Activated CD4-positive, alpha-beta memory T cell treated with anti-CD3 and anti-CD28 coated beads, Interleukin-2, amount 10 ng/mL, durations not matched to agents 7 days and 5 days (primary cell): ENCODE measurements at places on chromosomes 12 and 14. TPM values are rescaled to one million over a fixed set of nuclear protein-coding genes. Genes with fewer than 3 reads are reported as not detected.

Gene SLC15A5
- not detected for total RNA-seq

Gene VDR
- total RNA-seq, result 65.5 TPM

Gene GLT1D1
- total RNA-seq, result not detected

Gene OLR1
- total RNA-seq, result not detected

Gene GPX2
- not detected for total RNA-seq

Gene AICDA
- not detected for total RNA-seq

Gene GLS2
- 0.33 TPM for total RNA-seq

Gene SLC10A1
- total RNA-seq, result not detected

Gene ZNF839
- 15.3 TPM for total RNA-seq

Gene TSPAN19
- not detected for total RNA-seq

Gene PIWIL1
- total RNA-seq, result not detected

DNA sequence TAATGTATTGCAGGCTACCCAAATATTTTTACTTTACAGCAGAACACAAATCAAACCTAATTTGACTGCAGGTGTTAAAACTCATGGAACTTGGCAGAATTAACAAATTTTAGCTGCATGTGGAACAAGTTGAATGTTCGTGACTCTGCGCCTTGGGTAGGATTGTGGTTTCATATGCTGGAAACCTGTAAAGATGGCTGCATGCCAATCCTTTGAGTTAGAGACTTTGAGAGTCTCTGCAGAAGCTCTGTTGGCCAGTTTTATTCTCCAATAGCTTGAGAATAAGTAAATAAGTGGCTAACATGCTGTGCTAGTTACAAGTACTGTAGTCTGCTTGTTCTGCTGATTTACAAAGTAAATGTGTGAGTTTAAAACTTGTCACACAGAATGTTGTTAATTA lies 77.8 kb downstream of the PDE6H start:
- H3K27ac ChIP-seq, result no peak overlapping the region
- no peaks in the 10 kb centered on the region for H3K36me3 ChIP-seq
- H3K4me1 ChIP-seq, result peaks cover 3% of the 10 kb centered on the region

- no peak overlapping the region for H3K4me3 ChIP-seq
- H3K36me3 ChIP-seq, result peaks cover 4% of the 10 kb centered on the region
- no peak overlapping the region for H3K27ac ChIP-seq
- H3K27me3 ChIP-seq, result no peaks in the 10 kb centered on the region
- H3K4me1 ChIP-seq, result no peaks in the 10 kb centered on the region
- no peak for DNase-seq
These were observed 115.2 kb downstream of the ITPR2 start for GRCh38 chr12:26717757-26718156.

GRCh38 chr14:41607966-41608663 lies 1.4 kb downstream of the LRFN5 start:
- no peak overlapping the region for H3K27ac ChIP-seq
- peaks cover 22% of the 10 kb centered on the region for H3K4me1 ChIP-seq
- H3K4me3 ChIP-seq, result no peak overlapping the region
- peaks cover 80% of the 10 kb centered on the region for H3K27me3 ChIP-seq

- H3K4me3 ChIP-seq, result no peak overlapping the region
- no peaks in the 10 kb centered on the region for H3K27me3 ChIP-seq
- DNase-seq, result no peak
- no peak overlapping the region for H3K27ac ChIP-seq
- no peaks in the 10 kb centered on the region for H3K36me3 ChIP-seq
These were observed 72.5 kb downstream of the ITPK1 start for GRCh38 chr14:93042968-93043940.

DNA sequence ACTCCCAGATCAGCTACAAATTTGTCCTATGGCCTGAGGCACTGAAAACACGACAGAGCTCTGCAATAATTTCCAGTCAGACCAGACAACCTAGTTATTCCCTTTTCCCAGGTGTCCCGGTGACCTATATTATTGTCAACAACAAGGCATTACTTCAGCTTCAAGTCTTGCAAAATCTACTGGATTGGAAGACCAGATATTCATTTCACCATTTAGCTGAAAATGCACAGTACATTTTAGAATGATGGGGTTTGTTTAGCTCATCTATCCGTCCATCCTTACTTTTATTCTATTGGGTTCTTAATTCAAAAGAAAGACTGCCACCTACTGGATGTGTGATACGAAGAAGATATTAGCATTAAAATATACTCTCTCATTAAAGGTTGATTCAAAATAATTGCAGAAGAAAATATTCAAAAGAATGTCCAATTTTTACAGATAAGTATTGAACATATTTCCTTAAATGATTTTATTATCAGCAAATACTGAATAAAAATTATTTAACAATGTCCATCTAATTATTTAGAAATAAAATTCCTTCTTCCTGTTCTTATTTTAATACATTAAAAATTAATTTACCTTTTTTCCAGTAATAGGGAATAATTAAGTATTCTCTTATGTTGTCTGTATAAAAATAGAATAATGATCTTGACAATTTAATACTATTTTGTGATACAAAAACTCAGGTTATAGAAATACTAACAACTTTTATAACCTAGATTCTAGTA lies 244.9 kb upstream of the LRIG3 start:
- no peaks in the 10 kb centered on the region for H3K36me3 ChIP-seq
- H3K27me3 ChIP-seq, result no peaks in the 10 kb centered on the region
- no peak overlapping the region for H3K4me3 ChIP-seq

DNA sequence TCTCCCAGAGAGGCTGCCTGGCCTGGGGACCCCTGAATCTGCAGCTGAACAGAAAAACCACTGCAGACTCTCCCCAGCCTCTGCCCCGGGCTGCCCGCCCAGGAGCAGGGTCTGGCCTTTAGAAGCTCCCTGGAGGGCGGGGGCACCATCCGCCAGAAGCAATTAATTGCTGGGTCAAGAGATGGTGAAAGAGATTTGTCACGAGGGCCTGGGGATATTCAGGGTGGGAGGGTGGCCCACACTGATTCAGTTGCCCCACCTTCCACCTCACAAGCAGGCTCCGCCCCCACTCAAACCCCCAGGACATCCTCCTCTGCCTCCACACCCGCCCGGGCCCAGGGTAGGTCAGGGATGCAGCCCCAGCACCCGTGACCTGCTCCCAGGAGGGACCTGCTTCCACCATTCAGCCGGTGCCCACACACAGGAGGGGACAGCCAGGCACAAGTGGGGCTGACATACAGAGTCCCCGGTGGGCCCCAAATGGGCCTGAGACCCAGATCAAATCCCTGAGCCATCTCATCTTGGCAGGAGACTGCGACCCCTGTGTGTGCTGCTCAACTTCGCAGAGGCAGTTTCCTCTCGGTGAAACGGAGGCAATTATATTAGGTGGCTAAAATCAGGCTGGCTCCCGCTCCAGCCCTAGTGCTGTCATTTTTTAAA lies 23.0 kb downstream of the NCOR2 start:
- DNase-seq, result no peak
- no peak overlapping the region for H3K27ac ChIP-seq
- peaks cover 2% of the 10 kb centered on the region for H3K27me3 ChIP-seq

DNA sequence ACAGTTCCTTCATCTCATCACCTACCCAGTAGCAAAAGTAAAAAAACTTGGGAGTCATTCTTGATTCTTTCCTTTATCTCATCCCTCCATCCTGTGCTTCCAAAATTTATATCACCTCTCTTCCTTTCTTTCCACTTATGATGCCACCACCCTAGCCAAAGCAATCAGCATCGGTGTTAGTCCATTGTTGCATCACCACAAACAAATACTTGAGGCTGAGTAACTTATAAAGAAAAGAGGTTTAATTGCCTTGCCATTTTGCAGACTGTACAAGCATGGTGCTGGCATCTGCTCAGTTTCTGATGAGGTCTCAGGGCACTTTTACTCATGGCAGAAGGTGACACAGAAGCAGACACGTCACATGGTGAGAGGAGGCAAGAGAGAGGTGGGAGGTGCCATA lies 19.8 kb upstream of the CATSPERB start:
- no peak for DNase-seq
- no peak overlapping the region for H3K27ac ChIP-seq
- peaks cover 10% of the 10 kb centered on the region for H3K36me3 ChIP-seq
- no peaks in the 10 kb centered on the region for H3K27me3 ChIP-seq
- no peak overlapping the region for H3K4me3 ChIP-seq
- H3K4me1 ChIP-seq, result no peaks in the 10 kb centered on the region

DNA sequence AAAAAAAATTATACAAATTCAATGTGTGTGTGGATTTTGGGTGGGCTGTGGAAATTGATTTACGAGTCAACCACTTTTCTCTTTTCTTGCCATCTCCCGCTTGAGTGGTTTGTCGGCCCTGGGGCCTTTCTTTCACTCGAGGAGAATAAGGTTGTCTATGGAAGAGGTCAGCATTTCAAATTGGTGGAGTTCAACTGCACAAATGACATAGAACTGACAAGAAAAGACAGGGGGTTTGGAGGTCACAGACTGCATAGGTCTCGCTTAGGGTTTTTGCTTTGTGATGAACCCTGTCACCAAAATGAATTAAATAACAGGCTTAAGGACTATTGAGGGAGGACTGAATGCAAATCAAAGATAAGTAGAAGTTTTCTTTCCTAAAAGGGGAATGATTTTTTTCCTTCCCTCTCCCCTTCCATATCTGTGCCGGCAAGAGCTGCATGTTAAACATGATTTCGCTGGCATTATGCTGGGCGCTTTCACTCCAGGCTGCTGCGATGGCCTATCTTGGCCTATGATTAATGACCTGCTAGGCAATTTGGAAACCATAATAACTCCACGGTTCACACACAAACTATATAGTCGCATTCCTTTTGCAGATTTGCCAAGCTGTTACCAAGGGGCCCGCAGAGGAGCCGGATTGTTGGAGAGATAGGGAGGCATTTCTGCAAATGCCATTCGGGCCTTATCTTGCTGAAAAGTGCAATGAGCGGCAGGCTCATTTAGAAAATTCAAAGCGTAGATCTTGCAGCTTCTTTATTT lies 20.7 kb downstream of the ASCL1 start:
- no peak for DNase-seq
- no peak overlapping the region for H3K27ac ChIP-seq
- no peaks in the 10 kb centered on the region for H3K4me1 ChIP-seq
- no peaks in the 10 kb centered on the region for H3K27me3 ChIP-seq

GRCh38 chr12:64826234-64826633 lies 1.8 kb downstream of the TBC1D30 start:
- no peak overlapping the region for H3K4me3 ChIP-seq
- H3K4me1 ChIP-seq, result peaks cover 17% of the 10 kb centered on the region
- no peak overlapping the region for H3K27ac ChIP-seq
- peaks cover 4% of the 10 kb centered on the region for H3K36me3 ChIP-seq
- H3K27me3 ChIP-seq, result peaks cover 61% of the 10 kb centered on the region

DNA sequence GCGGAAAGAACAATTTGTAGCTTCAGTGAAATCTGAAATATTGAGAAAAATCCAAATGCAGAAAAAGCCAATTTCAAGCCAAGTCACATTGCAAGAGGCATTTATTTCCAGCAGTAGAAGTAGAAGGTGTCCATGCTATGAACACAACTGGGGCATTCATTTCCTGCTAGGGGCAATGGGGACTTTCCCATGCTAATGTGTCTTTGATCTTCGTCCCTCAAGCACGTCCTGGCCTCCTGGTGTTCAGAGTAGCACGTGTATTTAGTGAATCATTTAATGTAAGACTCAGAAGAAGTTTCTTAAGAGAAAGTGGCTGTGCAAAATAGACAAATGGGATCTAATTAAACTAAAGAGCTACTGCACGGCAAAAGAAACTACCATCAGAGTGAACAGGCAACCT lies 267.9 kb downstream of the TMEM132C start:
- no peaks in the 10 kb centered on the region for H3K36me3 ChIP-seq
- no peak for DNase-seq
- H3K4me1 ChIP-seq, result peaks cover 8% of the 10 kb centered on the region
- H3K27ac ChIP-seq, result no peak overlapping the region

- peak overlapping the region; percentile 25 for H3K4me3 ChIP-seq
- H3K36me3 ChIP-seq, result peaks cover 35% of the 10 kb centered on the region
- H3K4me1 ChIP-seq, result peaks cover 32% of the 10 kb centered on the region
- DNase-seq, result no peak
- no peaks in the 10 kb centered on the region for H3K27me3 ChIP-seq
These were observed 29.3 kb downstream of the YLPM1 start for GRCh38 chr14:74792249-74793039.

DNA sequence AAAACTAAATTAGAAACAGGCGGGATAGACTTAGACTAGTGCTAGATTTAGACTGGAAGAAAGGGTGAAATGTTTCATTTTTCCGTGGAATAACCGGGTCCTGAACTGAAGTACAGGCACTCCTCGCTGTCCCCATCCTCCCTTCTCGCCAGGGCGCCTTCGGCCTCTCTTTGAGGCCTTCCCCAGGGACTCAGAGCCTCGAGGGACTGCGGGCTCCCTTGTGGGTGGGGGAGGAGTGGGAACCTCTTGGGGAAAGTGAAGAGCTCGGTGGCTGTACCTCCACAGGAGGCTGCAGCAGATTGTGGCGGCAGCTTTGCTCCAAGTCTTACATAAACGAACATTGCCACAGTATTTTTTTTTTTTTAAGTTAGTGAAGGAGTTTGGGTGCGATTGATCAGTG lies 1988.8 kb upstream of the FLRT2 start:
- H3K36me3 ChIP-seq, result no peaks in the 10 kb centered on the region
- H3K4me1 ChIP-seq, result no peaks in the 10 kb centered on the region
- no peak overlapping the region for H3K4me3 ChIP-seq
- no peaks in the 10 kb centered on the region for H3K27me3 ChIP-seq
- DNase-seq, result no peak

DNA sequence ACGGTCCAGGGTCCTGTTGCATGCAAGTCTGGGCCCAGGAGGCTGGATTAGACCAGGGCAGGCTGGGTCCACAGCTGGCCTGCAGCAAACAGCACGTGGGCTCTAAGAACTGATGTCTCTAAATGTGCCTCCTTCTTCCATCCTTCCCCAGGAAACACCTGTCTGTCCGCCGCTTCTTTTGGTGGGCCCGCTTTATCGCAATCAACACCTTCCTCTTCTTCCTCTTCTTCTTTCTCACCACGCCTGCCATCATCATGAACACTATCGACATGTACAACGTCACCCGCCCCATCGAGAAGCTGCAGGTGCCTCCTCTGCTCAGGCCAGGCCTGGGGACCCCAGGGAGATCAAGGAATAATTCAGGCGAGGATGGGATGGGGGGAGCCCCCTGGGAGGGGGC lies 28.3 kb downstream of the NGB start:
- no peaks in the 10 kb centered on the region for H3K4me1 ChIP-seq
- H3K36me3 ChIP-seq, result no peaks in the 10 kb centered on the region
- H3K27me3 ChIP-seq, result peaks cover 2% of the 10 kb centered on the region
- no peak overlapping the region for H3K4me3 ChIP-seq
- no peak for DNase-seq
- H3K27ac ChIP-seq, result no peak overlapping the region

- no peak for DNase-seq
- H3K27me3 ChIP-seq, result peaks cover 22% of the 10 kb centered on the region
- peaks cover 15% of the 10 kb centered on the region for H3K4me1 ChIP-seq
- H3K36me3 ChIP-seq, result no peaks in the 10 kb centered on the region
- peak overlapping the region; percentile 62 for H3K4me3 ChIP-seq
These were observed 56.2 kb downstream of the APOBEC1 start for GRCh38 chr12:7609495-7609894.

GRCh38 chr12:30533558-30534265 lies 162.0 kb downstream of the IPO8 start:
- H3K27me3 ChIP-seq, result no peaks in the 10 kb centered on the region
- DNase-seq, result no peak

GRCh38 chr12:24127919-24128721 lies 178.7 kb upstream of the SOX5 start:
- H3K36me3 ChIP-seq, result no peaks in the 10 kb centered on the region
- H3K27me3 ChIP-seq, result no peaks in the 10 kb centered on the region
- DNase-seq, result no peak
- H3K4me1 ChIP-seq, result no peaks in the 10 kb centered on the region
